Stomach (tissue), 19 donors: ENCODE measurements at places on chromosomes 2 and 18. TPM values are rescaled to one million over a fixed set of nuclear protein-coding genes. Genes with fewer than 3 reads are reported as not detected.

The SIX3 gene
- not detected for polyA plus RNA-seq

The ITGB6 gene
- polyA plus RNA-seq, result 2.7 TPM

The CDK15 gene
- 2.9 TPM for polyA plus RNA-seq

The TRAF3IP1 gene
- polyA plus RNA-seq, result 20.6 TPM

The DSEL gene
- 0.92 TPM for polyA plus RNA-seq

The ZNF385B gene
- 8.1 TPM for polyA plus RNA-seq

The ARHGAP15 gene
- 3.8 TPM for polyA plus RNA-seq

The SNORC gene
- polyA plus RNA-seq, result 2.1 TPM

The ALK gene
- polyA plus RNA-seq, result not detected

The RAB17 gene
- 62.9 TPM for polyA plus RNA-seq

The FBXO36 gene
- 1.2 TPM for polyA plus RNA-seq

The ZNF519 gene
- 1.2 TPM for polyA plus RNA-seq

The DSG4 gene
- 0.76 TPM for polyA plus RNA-seq

The RFX8 gene
- polyA plus RNA-seq, result not detected

The GGCX gene
- polyA plus RNA-seq, result 5.2 TPM

The TANC1 gene
- polyA plus RNA-seq, result 4.9 TPM

The COL4A4 gene
- polyA plus RNA-seq, result 0.44 TPM

The DNER gene
- polyA plus RNA-seq, result 1.6 TPM

The MAIP1 gene
- polyA plus RNA-seq, result 22.9 TPM

The CCDC68 gene
- 2.8 TPM for polyA plus RNA-seq

The EPB41L3 gene
- 3.5 TPM for polyA plus RNA-seq

The SPP2 gene
- polyA plus RNA-seq, result not detected

The DOCK10 gene
- 2.0 TPM for polyA plus RNA-seq

The BARD1 gene
- 1.2 TPM for polyA plus RNA-seq

The CROCC2 gene
- not detected for polyA plus RNA-seq

The RBM43 gene
- 1.8 TPM for polyA plus RNA-seq

The NIF3L1 gene
- 21.7 TPM for polyA plus RNA-seq

The EGR4 gene
- polyA plus RNA-seq, result not detected

The CIB4 gene
- polyA plus RNA-seq, result not detected
